ENCODE measurements at places on chromosomes 4 and X. TPM values are rescaled to one million over a fixed set of nuclear protein-coding genes. Genes with fewer than 3 reads are reported as not detected.

DNA sequence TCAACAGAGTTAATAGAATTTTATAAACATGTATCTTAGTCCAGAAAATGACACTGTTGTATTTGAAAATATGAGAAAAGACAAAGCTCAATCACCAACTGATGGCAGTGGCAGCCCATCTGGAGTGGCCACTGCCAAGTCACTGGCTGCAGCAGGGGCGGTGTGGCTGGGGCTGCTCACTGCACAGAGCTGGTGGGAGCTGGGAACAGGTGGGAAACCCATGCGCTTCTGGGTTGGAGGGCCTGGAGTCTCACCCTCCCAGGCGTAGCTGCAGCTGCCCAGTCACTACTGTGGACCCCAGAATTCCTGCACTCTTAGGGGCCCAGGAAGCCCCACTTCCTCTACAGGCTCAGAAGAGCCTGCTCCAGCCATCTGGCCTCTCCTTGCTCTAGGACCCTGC lies 251.8 kb upstream of the NDST4 start:
- DNase-seq: no peak

ELK1 gene
- total RNA-seq: 14.1 TPM

DNA sequence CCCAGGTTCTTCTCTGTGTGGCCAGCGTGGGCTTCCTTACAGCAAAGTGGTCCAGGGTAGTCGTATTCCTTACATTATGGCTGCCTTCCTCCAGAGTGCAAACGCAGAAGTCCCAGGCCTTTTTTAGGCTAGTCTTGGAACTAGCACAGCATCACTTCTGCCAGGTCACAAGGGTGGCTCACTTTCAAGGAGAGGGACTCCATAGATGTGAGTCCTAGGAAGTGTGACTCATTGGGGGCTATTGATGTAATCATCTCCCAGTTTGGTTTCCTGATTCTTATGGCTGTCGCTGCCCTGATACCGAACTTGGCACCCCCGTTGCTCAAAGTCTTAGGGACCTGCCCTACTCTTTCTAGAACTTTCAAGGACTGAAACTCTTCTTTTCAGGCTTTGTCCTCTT lies 140.0 kb downstream of the DCK start:
- DNase-seq: no peak

DNA sequence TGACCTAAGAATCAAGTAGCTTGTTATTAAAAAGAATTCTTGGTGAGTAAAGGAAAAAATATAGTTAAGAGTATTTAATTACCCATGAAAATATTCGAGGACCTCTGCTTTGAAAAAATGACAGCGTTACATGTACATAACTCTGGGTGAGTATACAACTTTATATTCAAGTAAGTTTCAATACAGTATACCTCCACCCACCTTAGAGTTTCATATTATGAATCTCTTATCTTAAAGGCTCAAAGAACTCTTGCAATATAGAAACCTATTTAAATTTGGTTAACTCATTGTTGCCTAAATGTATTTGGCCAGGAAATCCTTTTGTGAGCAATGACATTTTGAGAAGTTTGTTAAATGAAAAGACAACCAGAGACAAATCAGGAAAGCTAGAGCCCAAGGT lies 138.2 kb downstream of the QDPR start:
- no peak for DNase-seq

DNA sequence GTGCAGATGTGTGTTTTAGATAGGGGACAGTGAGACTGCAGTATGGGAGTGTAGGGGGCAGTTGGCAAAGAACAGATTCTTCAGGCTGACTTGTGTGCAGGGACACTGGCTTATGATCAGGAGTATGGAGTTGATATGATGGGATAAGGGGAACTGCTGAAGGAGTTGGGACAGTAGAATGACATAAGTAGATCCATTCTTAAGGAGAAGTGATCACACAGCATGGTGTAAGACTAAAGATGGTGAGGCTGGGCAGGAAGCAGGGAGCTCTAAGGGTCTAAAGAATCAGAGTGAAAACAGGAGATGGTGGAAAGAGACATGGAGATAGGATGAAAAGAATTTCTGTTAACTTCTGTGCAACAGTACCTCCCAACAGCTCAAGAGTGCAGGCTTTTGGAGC lies 70.7 kb downstream of the REELD1 start:
- DNase-seq: no peak

Data from liver (tissue), 10 donors.